NCI-H460 (cell line): ENCODE measurements at places on chromosomes 5 and 9. TPM values are rescaled to one million over a fixed set of nuclear protein-coding genes. Genes with fewer than 3 reads are reported as not detected.
A peak's percentile ranks its signal among the peaks of the same experiment; 100 is the strongest.

The ORM2 gene
- not detected in 2 replicates for total RNA-seq

The SH3RF2 gene
- 8.4 and 10.6 TPM in 2 replicates for total RNA-seq

The SPZ1 gene
- total RNA-seq, result not detected in 2 replicates

- no peak for DNase-seq
Measured at GRCh38 chr9:28671000-28671399, 1097.7 kb upstream of the C9orf72 start.

DNA sequence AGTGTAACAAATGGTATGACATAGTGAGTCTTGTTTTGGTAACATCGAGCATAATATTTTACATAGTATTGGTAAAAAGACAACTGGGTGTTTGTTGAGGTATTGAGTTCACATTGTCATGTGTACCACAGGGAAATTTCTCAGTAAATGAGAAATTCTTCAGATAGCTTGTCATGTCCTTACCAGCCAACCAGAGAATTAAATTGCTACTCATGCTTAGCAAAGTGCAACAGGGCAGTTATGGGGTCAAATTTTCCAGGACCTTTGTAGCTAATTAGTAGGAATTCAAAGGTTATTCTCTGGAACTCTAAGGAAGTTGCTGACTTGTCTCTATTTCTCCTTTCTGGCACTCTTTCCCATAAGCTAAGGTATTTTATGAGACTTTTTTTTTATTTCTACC lies 595.7 kb downstream of the EFNA5 start:
- peak; percentile 17 for DNase-seq

DNA sequence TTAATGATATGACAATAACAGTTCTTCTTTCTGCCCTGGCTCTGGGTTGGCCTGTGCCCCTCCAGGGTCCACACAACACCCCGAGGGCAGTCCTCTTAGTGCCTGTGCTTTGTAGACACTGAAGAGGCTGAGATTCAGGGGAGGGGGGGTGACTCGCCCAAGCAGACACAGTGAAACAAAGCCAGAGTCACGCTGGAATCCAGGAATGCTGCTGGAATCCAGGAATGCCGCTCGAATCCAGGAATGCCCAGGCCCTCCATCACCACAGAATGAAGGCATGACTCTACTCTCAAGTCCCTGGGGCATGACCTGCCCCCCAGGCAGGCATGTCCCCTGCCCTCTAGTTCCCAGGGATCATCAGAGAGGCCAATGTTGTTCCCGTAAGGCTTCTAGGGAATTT lies 73.1 kb downstream of the LRSAM1 start:
- DNase-seq, result no peak

DNA sequence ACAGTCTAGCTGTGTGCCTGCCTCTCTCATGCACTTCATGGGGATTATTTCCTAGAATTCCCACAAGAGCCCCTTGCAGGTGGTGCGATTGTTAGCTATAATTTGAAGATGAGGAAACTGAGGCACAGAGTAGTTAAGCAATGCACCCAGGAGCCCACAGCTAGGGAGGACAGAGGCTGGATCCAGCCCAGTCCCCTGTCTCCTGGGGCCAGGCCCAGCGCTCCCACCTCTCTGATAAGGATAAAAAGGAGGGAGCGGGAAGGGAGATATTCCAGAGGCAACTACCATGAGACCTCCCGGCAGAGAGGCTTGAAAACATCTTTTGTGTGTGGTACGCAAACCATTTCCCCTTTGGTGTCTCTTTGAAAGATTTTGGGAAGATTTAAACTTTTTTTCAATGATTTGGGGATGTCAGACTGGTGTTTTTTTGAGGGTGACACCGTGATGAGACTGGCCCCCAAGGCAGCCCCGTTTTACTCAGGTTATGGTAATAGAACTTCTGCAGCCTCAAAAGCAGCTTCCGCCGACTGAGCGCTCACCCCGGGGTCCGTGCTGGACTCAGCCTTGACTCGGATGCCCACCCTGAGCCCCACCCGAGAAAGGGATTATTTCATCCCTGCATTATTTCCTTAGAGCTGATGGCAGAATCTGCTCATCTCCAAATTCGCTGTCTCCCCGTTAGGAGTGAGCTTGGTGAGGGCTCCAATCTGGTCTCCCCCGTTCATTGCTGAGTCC lies 144.7 kb upstream of the IER5L start:
- DNase-seq, result no peak

- no peak for DNase-seq
Measured at GRCh38 chr5:120609570-120609969, 145.5 kb downstream of the PRR16 start.

The INSL4 gene
- 3.3 and 4.6 TPM in 2 replicates for total RNA-seq

The C5orf58 gene
- not detected in 2 replicates for total RNA-seq

DNA sequence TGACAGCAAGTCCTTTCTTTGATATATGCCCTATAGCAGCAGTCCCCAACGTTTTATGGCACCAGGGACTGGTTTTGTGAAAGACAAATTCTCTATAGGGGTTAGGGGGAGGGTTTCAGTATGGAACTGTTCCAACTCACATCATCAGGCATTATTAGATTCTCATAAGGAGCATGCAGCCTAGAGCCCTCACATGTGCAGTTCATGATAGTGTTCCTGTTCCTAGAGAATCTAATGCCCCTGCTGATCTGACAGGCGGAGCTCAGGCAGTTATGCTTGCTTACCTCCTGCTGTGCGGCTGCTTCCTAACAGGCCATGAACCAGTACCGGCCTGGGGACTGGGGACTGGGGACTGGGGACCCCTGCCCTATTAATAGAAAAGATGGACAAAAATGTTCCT lies 2.7 kb upstream of the RAPGEF6 start:
- DNase-seq, result no peak

DNA sequence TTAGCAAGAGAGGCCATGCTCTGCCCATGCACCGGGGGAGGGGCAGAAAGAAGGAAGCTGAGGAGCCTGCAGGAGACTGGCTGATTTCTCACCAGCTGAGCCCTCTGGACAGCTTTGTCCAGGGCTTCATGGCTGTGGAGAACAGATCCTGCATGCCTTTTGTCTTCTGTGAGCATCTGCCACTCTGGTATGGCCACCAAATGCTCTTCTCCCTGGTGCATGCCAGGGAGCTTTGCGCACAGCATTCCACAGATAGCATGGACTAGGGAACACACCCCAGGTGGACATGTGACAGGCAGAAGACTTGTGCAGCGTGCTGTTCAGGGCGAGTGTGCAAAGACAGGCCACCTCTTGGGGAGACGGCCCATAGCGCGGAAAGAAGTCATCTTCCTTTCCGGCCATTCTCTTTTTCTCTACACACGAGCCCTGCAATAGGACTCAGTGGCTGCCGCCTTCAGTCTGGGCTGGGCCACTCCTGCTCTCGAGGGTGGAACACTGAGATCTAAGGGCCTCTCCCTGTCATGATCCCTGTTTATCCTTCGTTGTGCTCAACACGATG lies 56.7 kb downstream of the GADD45G start:
- DNase-seq, result no peak

- no peak for DNase-seq
Measured at GRCh38 chr9:97866848-97867247, 13.8 kb downstream of the FOXE1 start.

- no peak for DNase-seq
Measured at GRCh38 chr5:142722146-142722545, 36.3 kb upstream of the FGF1 start.

- DNase-seq, result no peak
Measured at GRCh38 chr9:15401266-15401665, 21.4 kb upstream of the SNAPC3 start.

DNA sequence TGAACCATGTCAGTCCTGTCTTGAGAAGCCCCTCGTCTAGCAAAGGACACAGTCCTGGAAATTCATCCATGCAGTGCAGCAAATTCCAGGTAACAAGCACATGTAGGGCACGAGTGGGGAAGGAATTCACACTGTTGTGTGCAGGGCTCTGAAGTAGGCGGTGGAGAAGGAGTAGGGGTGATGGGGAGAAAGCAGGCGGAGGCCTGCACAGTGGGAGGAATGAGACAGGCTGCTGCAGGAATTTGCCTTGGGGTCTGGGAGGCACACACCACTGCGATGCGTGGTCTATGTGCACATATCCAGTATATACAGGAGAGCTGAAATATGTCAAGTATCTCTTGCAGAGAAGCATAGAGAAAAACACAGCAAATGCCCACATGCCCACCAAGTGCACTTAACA lies 249.2 kb upstream of the IRX2 start:
- DNase-seq, result no peak

DNA sequence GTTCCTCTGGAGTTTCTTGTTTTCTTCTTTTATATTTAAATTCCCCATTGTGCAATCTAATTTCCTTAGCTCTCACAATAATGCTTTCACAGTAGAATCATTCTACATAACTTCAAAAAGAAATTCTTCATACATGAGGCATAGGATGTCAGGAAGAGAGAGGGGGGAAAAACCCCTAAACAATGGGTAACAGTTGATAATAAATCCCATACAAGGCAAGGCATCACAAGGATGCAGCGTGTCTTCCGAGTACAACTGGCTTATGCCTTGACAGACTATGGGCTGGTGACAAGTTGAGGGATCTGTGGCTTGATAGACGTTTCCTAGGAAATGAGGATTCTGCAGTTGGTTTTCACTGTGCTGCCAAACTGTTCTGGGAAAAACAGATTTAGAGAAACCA lies 247.4 kb downstream of the ARL15 start:
- no peak for DNase-seq

DNA sequence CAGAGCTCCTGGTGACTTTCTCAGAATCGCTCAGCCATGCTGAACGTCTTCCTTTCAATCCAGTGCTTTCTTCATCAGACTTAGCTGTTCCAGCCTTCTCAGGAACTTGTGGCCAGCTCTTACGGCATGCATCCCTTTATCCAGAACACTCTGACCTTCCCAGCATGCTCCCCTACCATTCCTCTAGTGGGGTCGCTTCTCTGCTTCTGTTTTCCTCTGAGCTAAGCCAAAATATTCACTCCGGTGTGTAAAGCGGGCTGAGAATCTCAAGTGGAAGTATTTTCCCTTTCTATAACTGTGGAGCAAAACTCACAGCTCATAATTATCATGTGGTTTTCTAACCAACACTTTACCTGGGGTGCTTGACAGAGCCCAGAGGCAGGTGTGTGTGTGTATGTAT lies 6.2 kb downstream of the DCANP1 start:
- no peak for DNase-seq

DNA sequence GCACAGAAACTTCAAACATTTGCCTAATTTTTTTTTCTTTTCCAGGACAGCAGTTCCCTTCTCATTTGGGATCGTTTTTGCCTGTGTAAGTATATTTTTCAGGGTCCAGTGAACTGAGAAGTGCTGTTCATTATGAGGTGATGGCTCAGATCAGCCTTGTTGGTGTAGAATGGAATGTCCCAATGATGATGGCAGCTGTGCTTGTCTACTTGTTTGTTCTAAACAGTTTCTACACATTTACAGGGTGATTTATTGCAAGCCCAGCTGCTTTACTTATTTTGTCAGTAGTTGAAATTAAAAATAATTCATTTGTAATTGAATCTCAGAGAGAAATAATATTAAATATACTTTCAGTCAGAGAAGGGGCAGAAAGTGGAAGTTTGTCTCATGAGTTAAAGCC lies 337.6 kb upstream of the SEMA6A start:
- DNase-seq, result no peak

GRCh38 chr9:128215491-128216409 lies 12.6 kb downstream of the DNM1 start:
- DNase-seq, result no peak
